ENCODE measurements at places on chromosomes 1 and 21.

DNA sequence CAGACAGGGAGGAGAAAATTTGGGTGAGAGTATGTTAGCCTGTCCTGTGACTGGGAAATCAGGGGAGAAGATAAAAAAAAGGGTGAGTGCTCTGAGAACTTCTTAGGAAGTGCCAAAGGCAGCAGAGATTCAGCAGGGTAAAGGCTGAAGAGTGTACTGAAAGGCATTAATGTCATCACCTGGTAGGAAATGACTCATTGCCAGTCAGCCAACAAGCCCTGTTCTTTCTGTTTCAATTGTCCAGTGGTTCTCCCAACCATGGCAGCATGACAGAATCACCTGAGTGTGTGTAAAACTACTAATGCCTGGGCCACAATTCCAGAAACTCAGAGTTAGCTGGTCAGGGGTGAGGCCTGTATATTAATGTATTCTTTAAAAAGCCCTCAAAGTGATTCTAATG, 83.5 kb downstream of the INTS7 start:
- DNase-seq, result no peak

- DNase-seq, result no peak
These were observed 284.0 kb downstream of the PTPRC start for GRCh38 chr1:198922638-198923430.

GRCh38 chr1:221530791-221531190, 211.1 kb downstream of the DUSP10 start:
- DNase-seq, result no peak

DNA sequence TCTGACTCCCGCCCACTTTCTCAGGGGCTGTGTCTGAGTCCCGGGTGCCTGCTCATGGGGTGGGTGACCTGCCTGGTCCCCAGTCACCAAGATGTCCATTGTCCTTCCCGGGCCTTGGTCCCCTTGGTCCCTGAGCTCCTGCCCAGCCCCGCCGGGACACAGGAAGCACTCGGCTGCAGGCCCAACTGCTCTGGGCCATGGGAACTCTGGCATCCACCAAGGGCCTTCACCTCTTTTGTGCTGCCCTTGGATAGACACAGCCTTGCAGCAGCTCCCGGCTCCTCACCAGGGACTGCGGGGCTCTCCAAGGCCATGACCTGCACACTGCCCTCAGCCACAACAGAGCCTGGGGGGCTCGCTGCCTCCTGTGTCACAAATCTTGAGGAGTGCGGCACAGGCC, 22.1 kb upstream of the MX1 start:
- no peak for DNase-seq

- no peak for DNase-seq
These were observed 83.9 kb upstream of the NBPF4 start for GRCh38 chr1:108327534-108328466.

DNA sequence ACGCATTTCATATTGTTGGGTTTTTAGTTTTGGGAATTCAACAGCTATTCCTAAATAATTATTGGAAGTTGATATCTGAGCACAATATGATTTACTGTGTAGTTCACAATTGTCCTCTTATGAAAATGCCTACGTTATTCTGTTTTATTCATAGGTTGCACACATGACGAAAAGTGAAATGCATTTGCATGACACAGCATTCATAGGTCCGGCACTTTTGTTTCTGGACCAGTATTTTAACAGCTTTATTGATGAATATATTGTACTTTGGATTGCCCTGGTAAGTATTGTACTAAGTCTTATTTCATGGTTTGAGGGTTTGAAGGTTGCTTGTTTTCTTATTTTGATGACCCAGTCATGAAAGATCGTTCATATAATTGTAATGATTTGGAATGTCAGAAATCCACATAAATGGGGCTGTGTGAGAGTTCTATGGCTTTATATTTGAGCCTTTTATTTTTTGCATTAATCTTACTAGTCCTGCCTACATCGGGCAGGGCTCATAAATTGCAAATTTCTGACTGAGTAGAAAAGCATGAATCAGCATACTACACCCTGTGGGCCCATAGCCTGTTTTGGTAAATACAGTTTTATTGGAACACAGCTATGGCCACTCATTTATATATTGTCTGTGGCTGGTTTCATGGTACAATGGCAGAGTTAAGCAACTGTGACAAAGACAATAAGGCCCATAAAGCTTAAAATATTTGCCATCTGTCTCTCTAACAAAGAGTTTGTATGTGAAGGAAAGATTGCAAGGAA, 17.0 kb downstream of the DENND2D start:
- no peak for DNase-seq

GRCh38 chr1:205563927-205564441, 59.5 kb downstream of the CDK18 start:
- no peak for DNase-seq

GRCh38 chr1:232334811-232335210, 295.1 kb downstream of the SIPA1L2 start:
- DNase-seq, result no peak

DNA sequence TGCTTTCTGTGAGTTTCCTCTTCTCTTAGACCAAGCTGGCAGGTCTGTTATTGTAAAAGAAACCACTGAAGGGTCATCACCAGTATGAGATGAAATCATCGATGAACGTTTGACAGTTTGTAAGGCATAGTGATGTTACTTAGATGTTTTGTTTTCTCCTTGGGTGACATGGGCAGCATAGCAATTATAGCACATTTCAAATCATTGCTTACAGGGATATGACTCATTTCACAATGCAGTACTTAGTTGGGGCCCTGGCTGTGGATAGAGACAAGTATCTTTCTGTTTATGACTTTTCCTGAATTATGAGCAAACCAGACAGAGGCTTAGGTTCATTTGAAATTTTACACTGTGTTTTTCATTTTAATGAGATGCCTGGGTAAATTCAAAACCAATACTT, 313.0 kb downstream of the RWDD3 start:
- no peak for DNase-seq

Data from cortex of kidney (tissue), 1 donor.